ENCODE measurements at places on chromosomes 12 and 14. TPM values are rescaled to one million over a fixed set of nuclear protein-coding genes. Genes with fewer than 3 reads are reported as not detected.

GRCh38 chr14:47772652-47773051, 97.2 kb upstream of the MDGA2 start:
- no peak for DNase-seq

DNA sequence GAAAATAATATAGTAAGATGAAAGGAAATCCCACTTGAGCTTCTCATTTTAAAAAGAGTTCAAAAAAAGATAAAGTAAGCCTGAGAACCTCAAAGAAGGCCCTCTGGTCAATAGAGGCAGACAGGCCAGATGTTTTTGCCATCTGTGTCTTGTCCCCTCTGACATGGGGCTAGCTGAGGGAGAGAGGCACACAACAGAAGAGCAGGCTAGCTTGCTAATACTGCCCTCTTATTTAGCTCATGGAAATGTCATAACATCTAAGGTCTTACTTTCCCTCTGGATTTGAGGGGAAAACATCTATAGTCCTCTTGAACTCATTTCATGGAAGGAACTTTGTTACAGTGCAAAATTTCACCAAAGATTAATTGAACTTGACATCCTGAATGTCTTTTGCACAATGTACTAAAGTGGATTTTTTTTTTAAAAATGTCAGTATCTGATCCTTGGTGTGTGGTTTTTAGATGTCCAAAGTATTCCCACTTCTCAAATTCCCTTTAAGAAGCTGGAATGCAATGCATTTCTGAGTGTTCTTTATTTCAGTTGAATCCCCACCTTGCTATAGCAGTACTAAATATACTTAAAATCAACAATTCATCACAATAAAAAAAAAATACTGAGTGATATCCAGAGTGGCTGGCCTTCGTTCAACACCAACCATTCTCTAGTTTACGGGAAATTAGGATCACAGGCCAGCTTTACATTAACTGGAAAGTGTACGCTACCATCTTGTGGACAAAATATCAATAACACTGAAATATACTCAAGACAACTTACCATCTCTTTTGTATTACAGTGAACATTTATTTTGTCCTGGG, 176.7 kb downstream of the PAH start:
- no peak for DNase-seq

The CNTN1 gene
- polyA plus RNA-seq = 19.0 TPM

GRCh38 chr12:11884116-11884515, 186.6 kb upstream of the BCL2L14 start:
- DNase-seq = no peak

- no peak for DNase-seq
Measured at GRCh38 chr12:59834659-59835474, 239.0 kb downstream of the SLC16A7 start.

GRCh38 chr12:64806593-64807460, 17.6 kb upstream of the TBC1D30 start:
- DNase-seq = no peak

DNA sequence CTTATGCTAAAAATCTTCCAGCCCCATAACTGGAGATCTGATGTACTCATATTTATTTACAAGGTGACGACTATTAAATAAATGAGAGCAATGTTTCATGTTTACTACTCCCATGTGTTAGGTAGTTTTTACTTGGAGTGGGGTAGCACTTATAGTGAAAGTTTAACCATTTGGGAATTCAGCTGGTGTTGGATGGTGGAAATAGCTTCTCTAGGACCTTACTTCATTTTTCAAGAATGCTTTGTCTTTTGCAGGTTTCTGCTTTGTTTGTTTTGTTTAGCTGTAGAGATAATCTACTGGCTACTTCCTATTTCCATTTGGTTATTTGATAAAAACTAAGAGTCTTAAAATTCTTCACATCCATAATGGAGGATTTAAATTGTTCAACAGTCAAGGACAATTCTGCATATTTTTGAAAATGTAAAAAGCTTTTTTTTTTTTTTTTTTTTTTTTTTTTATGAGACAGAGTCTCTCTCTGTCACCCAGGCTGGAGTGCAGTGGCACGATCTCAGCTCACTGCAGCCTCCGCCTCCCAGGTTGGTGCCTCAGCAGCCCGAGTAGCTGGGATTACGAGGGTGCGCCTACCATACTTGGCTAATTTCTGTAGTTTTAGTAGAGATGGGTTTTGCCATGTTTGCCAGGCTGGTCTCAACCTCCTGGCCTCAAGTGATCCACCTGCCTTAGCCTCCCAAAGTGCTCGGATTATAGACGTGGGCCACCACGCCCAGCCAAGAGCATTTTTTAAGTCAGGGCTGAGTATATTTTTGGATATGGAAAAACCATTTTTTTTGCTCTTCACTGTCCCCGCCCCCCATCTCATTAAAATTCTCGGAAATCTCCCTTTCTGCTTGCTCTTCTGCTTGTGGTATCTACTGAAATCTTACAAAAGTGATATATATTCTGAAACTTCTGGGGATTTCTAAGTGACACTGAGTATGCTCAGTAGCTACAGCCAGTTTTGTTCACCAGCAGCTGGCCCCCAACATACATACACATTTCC, 1.4 kb upstream of the ABCD2 start:
- no peak for DNase-seq

DNA sequence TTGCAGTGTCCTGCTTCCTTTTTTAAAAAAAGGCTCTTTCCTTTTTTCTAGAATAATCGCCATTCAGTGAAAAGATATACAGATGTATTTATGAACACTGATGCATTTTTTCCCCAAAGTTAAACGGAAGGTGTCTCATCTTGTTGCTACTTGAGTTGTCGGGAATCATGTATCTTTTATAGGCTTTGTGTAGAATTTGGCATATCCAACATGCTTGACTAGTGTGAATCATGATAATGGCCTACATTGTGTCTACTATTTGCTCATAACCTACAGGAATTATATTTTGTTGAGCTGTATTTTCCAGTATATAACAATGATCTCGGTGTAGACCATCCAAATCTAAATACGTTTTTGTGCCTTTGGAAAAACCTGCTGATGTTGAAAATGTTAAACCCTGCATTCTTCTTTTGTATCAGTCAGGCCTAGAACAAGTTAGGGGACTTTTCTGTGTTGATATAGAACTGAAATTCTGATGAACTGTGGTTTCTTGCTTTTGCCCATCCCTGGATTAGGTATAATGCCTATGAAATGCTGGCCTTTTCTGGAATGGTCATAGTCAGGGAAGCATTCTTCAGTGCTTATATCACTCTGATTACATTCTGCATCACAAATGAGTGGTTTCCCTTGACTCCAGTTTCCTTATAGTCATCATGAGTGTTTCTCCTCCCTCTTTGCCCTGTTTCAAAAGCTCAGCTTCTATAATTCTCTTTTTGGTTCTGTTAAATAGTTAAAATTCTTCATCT, 10.8 kb downstream of the BMAL2 start:
- peak; percentile 69 for DNase-seq

DNA sequence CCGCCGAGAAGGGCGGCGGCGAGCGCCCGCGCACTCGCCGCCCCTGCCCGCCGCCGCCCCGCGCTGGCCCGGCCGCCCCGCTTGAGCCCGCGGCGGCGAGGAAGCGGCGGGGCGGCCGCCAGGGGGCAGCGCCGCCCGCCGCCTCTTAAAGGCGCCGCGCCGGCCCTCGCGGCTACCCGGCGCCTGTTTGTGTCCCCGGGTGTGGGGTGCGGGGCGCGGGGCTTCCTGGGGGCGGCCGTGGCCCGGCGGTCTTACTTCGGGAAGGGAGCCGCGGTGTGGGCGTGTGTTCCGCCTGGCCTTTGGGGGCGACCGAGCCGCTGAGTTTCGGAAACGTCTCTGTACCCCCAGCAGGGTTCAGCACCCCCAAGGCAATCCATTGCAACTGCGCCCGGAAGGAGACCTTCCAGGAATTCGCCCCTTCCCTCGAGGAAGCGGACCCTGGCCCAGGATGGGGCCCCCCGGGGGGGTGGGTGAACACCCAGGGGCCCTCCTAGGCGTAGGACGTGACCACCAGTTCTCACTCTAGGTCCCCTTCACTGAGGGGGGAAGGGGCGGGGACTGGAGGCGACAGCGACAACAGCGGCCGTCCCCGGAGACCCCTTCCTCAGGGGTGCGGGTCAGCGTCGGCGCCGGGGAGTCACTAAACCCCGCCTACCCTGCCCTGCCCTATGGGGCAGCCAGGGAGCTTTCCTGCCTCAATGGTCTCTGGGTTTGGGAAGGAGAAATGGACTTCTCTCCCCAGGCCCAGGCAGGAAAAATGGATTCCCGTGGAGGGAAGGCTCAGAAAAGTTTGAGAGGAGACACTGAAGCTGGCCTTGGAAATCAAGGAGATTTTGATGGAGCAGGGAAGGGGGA, at the start of gene ITPK1:
Gene ITPK1 (minus strand): TSS at position 105 of the 855 bp plus-strand sequence. CDS start 762 bp downstream, outside the sequence.
- DNase-seq = no peak

The GZMH gene
- not detected for polyA plus RNA-seq

The LGR5 gene
- polyA plus RNA-seq = 0.05 TPM

DNA sequence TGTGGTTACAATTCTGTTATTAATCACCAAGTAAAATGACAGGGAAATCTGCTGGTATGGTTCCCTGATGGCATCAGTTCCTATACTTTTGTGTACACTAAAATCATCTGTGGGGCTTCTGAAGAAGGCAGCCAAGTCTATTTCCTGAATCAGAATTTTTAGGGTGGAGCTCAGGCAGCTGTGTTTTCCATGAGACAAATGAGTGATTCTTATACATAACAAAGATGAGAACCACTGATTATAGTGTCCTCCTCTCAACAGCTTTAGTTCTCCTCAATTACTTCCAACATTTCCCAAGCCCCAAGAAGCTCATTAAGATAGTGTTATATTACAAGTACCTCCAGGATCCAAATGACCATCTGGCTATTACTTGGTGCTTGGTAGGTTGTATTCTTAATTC, 64.5 kb upstream of the USP44 start:
- no peak for DNase-seq

DNA sequence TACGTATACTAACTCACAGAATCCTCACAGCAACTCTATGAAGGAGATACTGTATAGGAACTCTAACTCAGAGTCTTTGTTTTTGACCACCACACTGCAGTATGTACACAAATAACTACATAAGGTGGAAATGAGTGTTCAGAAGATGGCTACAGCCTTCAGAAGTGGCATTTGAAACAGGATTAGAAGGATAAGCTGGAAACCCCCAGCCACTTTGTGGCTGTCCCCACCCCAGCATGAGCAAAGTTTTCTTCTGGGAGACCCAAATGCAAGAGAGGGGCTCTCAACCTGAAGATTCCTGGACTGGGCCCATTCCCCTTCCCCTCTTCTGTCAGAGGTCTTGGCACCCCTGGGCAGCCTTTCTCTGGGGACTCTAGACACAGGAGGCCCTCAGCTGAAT, 43.2 kb upstream of the PNMA1 start:
- no peak for DNase-seq

DNA sequence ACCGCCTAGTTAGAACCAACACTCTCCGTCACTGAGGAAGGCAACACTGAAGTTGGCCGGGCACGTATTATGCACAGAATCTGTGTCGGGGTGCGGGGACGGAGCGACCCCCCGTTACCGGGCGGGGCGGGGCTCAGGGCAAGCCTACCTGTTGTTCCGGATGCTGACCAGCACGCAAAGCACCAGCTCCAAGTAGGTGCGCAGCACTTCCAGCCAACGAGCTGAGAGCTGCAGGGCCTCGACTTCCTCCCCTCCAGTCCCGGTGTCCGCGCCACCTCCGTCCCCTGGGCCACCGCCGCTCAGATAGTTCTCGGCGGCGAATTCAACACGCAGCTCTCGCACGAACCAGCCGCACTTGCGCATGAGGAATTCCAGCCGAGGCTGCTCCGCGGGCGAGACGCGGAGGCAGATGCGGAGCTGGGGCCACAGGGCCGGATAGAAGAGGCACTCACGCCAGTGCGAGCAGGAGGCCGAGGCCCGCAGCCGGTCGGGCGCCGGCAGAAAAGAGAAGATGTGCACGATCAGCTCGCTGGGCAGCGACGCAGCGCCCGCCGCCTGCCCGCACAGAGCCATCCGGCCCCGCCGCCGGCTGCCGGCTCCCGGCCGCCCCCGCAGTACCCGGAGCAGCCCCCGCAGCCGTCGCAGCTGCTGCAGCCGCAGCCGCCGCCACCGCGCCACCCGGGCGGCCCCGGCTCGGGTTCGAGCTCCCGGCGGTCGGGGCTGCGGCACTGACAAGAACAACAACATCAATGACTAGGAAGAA, 636 bp downstream of the FBXO33 start:
- DNase-seq = no peak

DNA sequence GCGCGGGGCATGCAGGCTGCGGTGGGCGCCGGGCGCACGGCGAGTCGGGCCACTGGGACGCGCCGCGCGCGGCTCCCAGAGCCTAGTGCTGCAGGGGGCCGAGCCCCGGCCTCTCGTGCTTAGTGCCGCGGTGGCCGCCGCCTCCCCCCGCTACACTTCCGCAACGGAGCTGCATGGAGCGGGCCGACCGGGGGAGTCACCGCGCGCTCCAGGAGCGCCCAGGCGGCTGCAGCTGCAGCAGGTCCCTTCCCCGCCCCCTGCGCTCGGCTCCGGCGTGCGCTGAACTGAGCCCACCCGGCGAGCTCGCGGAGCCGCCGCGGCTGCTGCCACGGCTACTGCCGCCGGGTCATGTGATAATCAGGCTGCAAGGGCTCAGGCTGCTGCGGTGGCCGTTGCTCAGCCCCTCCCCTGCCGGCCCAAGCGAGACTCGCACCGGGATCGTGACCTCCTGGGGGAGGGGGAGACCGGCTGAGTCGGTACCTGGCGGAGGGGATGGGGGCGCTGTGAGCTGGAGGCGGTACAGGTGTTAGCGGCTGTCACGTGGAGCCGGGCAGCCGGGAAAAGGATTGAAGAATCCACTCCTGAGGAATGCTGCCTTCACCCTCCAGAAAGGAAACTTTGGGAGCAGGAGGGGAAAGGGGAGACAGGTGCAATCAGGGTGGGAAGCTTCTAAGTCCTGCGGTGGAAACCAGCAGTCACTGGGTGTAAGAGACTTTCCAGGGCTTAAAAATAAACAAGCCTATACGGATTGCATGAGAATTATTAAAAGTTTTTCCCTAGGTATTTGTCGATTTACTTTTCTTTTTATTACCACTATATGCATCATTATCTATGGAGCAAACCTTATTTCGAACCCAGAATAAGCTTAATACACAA, at the start of gene PPM1H:
Gene PPM1H (minus strand): TSS at position 352 of the 876 bp plus-strand sequence. CDS start 414 bp downstream, outside the sequence.
- DNase-seq = no peak

The BTBD6 gene
- 22.2 TPM for polyA plus RNA-seq

GRCh38 chr12:13941258-13942249, 39.8 kb downstream of the GRIN2B start:
- DNase-seq = peak; percentile 4

- DNase-seq = no peak
Measured at GRCh38 chr12:121838126-121838525, 20.5 kb downstream of the HPD start.
